ENCODE measurements at places on chromosomes 6 and 20.

GRCh38 chr6:31581434-31582229 lies 592 bp downstream of the LTB start:
- no peak for DNase-seq

GRCh38 chr20:22617160-22617559 lies 32.8 kb upstream of the FOXA2 start:
- DNase-seq: no peak

GRCh38 chr20:47499053-47499452 lies 2.6 kb upstream of the NCOA3 start:
- no peak for DNase-seq

- DNase-seq: no peak
Measured at GRCh38 chr6:13847326-13848050, 33.1 kb upstream of the MCUR1 start.

- no peak for DNase-seq
Measured at GRCh38 chr6:125149256-125150144, 4.1 kb upstream of the TPD52L1 start.

DNA sequence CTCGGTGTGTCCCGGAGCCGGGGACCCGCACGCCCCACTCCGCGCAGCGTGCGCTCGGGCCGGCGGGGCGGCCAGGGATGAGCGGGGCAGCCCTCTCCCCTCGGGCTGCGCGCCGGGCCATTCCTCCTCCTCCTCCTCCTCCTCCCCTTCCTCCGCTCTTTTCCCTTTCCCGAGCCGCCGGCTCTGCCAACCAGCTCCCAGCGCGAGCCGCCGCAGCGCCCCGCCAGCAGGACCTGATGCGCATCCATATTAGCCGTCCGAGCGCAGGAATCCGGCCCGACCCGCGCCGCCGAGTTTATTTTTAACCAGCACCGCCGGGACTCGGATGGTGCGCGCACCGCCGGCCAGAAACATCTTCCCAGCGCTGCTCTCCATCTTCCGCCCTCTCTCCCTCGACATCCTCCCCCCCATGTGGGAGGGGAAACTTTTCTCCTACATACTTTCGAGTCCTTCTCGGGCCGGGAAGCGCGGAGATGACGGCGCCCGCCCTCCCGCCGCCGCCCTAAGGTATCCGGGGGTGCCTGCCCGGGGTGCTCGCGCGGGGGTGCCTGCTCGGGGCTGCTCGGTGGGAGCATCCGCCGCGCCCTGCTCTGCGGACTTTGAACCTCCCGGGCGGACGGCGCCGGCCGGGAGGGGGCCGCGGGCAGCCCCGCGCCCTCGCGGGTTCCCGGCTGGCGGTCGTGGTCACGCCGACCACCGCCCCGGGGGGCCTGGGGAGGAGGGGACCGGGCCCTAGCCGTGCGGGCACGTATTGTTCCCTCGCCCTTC lies 619 bp downstream of the RREB1 start:
- DNase-seq: peak; percentile 24

DNA sequence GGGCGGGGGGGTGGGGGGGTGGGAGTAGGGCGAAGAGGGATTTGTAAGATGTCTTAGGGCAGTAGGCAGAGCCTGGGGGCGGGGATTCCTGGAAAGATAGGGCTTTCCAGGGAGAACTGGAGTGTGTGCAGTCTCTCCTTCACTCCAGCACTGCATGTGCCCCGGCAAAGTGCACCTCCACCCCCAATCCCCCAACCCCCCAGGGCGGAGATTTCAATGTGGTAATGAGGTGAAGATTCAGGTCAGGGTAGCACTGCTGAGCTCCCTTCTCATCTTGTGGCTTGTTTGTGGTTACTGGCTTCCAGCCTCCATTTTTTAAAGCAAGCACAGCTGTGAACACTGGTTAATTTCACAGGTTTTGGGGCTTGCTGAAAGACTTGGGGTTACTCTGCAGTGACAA lies 5.9 kb downstream of the TMEM239 start:
- DNase-seq: no peak

DNA sequence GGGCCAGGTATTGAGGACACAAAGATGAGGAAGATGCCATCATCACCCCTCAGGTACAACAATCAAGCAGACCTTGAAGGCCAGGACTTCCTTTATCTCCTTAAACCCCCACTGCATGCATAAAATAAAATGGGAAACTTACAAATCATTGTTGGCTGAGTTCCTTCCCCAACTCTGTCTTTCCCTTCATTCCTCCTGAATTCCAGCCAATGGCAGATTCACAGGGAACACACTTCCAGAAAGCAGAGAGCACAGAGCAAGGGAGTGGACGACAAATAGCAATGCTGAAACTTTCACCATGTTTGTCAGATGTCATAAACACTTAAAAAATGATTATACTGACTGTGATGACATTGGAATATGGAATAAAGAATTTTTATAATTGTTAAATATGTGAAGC lies 37.3 kb upstream of the NXT1 start:
- no peak for DNase-seq

- no peak for DNase-seq
Measured at GRCh38 chr20:37558306-37558705, 30.6 kb upstream of the BLCAP start.

DNA sequence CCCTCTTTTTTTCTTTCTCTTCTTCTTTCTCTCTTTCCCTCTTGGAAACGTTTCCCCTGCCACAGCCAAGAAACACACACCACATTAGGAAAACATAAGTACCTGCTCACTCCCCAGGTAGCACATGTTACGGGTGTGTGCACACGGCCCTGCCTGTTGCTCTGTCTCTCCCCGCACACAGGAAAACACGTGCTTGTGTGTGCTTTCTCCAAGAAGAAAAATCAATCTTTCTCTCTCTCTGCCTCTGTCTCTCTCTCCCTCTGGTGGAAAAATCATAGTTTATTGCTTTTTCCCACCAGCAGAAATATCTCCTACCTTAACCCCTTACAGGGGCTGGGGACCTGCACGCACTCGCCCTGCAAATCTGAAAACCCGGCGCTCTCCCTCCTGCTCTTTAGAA lies 102.3 kb downstream of the EDN3 start:
- DNase-seq: no peak

GRCh38 chr6:131954775-131955107 lies 3.6 kb upstream of the CCN2 start:
- DNase-seq: no peak

GRCh38 chr6:63537201-63537958 lies 34.9 kb upstream of the LOC128125822 start:
- DNase-seq: no peak

DNA sequence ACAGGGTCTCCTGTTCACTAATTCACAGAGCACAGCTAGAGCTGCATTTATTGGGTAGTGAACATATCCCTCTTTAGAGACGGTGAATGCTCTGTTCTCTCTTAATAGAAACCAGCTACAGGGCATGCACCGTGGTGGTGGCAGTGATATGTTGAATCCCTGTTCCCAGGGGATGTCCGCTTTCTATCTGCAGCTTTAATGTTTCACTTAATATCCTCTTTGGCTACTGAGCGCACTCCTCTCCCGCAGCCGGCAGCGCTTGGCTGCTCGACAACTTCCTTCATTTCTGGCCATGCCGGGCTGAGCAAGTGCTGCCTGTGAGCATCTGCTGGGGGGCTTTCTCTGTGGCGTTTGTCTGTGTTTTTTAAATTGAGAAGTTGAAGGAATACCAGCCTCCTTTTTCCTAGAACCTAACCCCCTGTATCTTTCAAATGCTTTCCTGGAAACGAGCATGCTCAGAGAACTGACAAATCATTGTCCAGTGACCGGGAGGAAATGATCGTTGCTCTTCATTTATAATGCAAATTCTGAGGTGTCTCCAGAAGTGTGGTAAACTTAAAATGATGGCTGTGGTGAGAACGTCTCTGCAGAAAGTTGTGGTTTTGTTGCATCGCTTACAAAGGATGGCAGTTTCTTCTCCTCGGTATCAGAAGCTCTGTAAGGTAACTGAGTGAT lies 297.9 kb downstream of the UTRN start:
- DNase-seq: peak; percentile 17

DNA sequence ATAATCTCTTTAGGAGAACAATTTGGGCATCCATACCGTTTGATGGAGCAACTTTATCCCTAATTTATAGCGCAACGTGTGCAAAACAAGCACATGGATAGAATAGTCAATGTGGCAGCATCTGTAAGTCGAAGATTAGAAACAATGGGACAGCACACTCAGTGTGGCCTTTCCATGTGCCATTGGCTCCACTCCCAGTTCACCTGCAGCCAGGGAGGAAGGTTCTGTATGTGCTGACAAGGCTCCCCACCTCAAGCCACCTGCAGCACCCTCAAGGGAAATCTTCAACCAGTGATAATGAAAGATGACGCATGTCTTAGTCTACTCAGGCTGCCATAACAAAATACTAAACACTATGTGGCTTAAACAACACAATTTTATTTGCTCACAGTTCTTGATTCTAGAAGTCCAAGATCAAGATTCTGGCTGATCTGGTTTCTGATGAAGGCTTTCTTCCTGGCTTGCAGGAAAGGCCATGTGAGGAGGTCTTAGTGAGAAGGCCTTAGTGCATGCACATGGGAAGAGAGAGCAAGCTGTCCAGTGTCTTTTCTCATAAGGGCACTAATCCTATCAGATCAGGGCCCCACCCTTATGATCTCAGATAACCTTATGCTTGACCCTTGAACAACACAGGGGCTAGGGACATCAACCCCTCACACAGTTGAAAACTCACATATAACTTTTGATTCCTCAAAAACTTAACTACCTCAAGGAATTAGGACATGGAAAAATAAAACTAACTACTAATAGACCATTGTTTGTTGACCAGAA lies 34.9 kb upstream of the SHLD1 start:
- no peak for DNase-seq

GRCh38 chr20:43243672-43244269 lies 54.1 kb upstream of the PTPRT start:
- no peak for DNase-seq

DNA sequence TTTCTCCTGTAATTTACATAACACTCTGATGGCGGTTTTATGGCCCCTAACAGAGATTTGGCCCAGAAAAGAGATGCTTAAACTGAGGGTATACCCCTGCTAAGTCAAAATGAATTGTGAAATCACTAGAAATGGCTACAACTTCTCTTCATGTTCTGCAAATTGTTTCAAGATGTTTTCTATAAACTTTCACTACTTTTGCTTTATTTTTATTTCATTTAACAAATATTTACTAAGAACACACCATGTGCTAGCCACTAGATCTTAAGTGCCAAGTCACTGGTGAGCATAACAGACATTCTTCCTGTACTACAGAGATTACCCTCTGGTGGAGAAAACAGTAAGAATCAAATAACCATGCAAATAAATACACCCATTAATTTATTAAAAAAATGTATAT lies 87.6 kb downstream of the KCNQ5 start:
- no peak for DNase-seq

DNA sequence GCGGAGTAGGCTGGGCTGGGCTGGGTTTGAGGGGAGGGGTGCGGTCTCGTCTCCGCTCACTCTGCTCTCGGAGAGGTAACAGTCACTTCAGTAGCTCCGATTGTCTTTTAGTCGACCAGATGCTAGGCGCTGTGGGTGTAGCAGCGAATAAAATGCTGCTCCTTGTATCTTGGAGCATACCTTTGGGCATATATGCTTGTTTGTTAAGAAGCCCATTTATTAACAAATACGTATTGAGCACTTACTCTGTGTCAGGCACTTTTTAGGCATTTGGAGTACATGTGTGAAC lies 545 bp downstream of the ACTR5 start:
- peak; percentile 41 for DNase-seq

Data from stimulated activated CD4-positive, alpha-beta T cell treated with anti-CD3 and anti-CD28 coated beads, Interleukin-15, amount 100 ng/mL, for 1 hour (primary cell).